GM12878 (cell line): ENCODE measurements at places on chromosomes 5 and 9.
A peak's percentile ranks its signal among the peaks of the same experiment; 100 is the strongest.

- no peak for DNase-seq
These were observed 31.9 kb downstream of the IRF1 start for GRCh38 chr5:132458651-132459030.

GRCh38 chr5:172550096-172550765 is 90.8 kb upstream of the NEURL1B start:
- DNase-seq: no peak

- DNase-seq: no peak
These were observed at the start of gene LHX2 for GRCh38 chr9:124011460-124012301. Gene LHX2, plus strand, starts transcription at chr9:124011768. Its CDS starts 581 bp downstream, at chr9:124012349.

DNA sequence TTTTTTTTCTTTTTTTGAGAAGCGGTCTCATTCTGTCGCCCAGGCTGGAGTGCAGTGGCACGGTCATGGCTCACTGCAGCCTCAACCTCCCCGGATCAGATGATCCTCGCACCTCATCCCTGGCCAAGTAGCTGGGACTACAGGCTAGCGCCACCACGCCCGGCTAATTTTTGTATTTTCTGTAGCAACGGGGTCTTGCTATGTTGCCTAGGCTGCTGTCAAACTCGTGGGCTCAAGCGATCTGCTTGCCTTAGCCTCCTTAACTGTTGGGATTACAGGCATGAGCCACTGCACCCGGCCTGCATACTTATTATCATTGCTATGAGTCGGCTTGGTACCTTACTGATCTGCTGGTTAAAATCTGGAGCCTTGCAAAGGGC is 790 bp upstream of the IARS1 start:
- no peak for DNase-seq

DNA sequence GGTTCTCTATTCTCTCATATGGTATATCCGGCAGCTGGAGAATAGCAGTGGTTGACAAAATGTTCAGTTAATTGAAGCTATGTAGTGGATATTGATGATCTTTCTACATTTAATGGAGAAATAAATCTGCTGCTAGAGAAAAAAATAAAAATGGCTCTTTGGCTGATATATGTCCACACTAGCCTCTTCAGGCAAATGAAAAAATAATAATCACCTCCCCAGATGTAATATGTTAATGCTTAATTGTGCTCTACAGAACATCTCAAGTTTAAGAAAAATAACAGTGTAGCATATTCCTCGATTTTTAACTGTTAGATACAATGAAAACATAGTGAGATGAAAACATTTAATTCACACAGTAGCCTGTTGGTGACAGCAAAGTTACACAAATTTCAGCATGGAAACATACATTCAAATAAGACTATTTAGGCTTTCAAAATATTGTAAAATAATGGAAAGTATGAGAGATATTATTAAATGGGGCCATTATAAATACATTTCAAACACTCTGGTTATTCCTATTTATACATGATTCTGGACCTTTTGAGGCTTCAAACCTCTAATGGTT is 543.0 kb downstream of the MAT2B start:
- DNase-seq: no peak

DNA sequence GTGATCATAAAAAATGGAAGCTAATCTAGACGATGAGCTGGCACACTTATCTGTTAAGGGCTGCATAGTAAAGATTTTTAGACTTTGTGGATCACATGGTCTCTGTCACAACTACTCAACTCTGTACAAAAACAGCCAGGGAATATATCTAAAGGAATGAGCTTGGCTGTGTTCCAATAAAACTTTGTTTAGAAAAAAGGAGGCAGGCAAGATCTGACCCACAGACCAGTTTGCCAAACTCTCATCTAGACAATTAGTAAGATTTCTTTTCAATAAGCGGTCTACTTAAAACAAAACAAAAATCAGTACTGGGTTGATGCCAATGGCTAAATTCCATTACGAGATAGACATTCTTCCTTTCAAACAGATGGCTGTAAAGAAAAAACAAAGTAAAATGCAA is 53.0 kb upstream of the RETREG1 start:
- DNase-seq: no peak

DNA sequence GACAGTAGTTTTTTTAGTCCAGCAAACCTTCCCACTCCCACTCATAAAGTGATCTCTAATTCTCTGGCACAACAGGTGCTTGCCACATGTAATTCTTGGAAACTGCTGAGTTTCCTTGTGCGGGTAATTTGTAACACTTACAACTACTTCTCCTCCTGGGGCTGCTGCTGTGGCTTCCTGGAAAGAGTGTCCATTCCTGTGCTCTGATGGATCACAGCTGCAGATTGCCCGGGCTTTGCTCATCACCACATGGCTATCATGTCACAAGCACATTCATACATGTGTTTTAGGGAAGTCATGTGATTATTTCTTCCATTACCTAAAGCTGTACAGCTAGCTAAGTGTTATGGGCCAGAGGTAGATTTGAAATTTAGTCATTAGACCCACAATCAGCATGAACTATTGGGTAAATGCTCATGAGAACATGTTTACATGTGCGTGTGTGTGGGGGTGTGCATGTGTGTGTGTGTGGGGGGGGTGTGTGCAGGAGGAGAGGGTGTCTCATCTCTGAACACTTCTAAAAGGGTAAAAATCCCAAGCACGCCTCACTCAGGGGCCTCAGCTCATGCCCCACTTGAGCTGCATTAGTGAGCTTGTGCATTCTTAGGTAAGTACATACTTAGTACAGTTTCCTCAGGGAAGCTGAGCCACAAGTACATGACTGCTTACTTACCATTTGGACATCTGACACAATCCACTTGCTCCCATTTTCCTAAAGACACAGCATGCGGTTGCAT is 118.1 kb upstream of the CCDC112 start:
- no peak for DNase-seq

DNA sequence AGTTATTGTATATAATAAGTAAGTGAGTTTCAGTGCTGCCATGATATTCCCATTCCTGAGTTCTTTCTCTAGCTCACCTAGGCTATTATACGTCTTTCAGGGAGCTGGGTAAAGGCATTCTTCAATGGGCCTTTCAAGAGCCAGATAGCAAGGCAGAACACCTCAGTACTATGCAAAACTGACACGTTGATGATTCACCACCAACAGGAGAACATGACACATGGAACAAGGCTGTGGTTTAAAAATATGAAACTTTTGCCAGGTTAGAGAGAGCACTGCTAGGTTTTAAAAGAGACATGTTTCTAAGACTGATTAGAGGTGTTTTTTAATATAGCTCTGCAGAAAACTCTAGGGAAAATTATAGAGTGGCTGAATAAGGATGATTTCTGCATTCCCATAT is 95.9 kb downstream of the UGCG start:
- DNase-seq: peak; percentile 77

DNA sequence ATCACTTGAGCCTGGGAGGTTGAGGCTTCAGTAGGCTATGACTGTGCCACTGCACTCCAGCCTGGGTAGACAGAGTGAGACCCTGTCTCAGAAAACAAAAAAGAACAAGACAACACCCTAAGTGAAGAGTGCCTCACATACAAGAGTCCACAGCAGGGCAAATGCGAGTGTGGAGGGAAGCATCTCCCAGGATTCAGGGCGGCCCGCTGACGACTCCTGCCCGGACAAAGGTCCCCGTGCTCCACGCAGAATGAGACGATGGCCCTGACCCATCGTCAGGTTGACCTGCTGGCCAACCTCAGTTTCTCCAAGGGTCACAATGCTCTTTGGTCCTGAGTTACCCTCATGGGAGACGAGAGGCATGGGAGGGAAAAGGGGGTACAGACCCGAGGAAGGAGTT is 18.3 kb downstream of the MRNIP start:
- DNase-seq: no peak

- no peak for DNase-seq
These were observed 92.5 kb upstream of the TAS2R1 start for GRCh38 chr5:9722601-9723180.

GRCh38 chr5:142100307-142100706 is 8.3 kb upstream of the NDFIP1 start:
- DNase-seq: no peak

DNA sequence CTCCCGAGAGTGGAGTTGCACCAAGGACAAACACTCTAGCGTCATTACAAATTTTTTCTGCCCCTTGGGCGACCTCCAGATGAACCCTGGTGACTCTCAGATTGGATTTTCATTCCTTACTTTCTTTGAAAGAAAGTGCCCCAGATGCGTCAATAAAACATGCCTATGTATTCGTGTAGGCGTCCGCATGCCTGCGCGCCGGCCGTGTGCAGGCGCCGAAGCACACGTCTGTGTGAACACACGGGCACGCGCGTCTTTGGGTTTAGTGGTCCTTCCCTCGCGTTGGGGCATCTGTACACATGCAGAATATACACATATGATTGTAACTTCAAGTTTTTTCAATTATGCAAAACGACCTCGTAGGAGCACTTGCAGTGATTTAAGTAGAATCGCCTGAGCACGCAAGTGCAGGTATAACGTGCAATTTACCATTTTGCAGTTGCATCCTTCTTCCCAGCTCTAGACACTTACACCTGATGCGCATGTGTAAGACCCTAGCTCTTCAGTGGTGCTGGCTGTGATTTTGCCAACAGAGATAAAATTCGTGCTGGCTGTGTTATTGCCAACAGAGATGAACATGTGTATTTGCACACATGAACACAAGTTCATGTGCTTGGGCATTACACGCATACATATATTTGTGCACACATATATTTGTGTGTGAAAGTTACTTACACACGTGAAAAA is 1.9 kb upstream of the LHX2 start:
- no peak for DNase-seq

- DNase-seq: no peak
These were observed 10.9 kb downstream of the FBXL7 start for GRCh38 chr5:15510831-15511230.

- DNase-seq: no peak
These were observed 74.3 kb downstream of the C5orf15 start for GRCh38 chr5:133894143-133894542.

GRCh38 chr5:140010798-140011197 is 32.3 kb downstream of the NRG2 start:
- no peak for DNase-seq

GRCh38 chr9:112179816-112180215 is 4.7 kb upstream of the SUSD1 start:
- no peak for DNase-seq

DNA sequence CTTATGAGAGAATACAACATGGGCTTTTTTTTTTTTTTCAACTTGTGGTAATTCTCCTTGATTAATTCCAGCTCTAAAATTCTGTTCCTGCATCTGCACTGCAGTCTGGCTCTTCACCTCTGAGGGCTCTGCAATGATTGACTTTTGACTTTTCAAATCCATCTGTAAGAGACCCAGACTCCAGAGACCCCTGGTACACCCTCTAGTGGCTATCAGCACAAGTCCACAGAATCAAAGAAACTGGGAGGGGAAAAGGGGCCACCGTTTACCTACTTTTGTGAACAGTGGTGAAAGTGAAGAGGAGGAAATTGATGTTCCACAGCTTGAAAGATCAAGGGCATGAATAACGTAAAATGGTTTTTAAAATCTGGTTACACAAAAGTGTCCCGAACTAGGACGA is 151.6 kb downstream of the SLIT3 start:
- DNase-seq: no peak

DNA sequence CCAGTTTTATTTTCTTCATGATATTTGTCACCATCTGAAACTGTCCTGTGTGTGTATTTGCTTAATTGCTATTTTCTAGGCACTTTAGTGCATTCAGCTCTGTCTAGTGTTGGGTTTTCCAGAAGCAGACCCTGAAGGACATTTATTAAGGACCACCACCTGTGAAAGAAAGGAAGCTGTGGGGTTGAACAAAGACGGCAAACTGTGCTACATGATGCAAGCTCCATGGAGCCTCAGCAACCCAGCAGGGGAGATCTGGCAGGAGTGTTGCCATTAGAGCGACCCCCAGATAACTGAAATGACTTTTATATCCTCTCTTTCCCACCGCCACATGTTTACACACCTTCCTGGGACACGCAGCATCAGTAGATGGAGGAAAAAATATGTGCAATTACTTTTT is 125.5 kb downstream of the GABRB2 start:
- DNase-seq: no peak

GRCh38 chr9:93378276-93378675 is 73.2 kb upstream of the FAM120A start:
- no peak for DNase-seq

- DNase-seq: no peak
These were observed 79.1 kb upstream of the LMX1B start for GRCh38 chr9:126534431-126535186.

- DNase-seq: no peak
These were observed 37.3 kb upstream of the CDK5RAP2 start for GRCh38 chr9:120616966-120617935.

DNA sequence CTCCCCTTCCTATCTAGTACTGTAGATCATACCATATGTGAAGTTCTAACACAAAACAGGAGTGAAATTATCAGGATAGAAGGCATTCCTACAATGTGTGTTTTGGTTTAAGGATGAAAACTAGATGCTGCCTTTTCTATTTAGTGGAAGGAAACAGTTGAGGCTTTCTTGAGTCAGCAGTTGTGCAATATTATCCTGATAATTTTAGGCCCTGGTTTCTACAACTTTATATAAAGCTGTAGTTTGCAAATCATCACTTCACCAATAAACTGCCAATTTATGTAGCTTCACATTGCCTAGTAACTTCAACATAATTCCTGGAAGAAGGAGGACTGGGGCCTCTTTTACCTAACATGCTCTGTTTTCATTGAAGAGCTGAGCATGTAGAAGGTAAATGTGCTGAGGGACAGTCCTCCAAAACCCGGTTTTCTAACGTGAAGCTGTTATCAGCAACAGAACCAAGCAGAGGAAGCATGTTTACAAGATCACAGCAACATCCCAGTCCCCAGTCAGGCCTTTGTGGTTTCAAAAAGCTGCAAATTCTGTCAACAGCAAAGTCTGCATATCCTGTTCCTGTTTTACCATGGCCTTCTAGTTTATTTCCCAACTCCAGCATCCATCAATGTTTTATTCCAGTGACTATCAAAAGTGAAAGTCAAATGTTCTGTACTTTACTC is 513.4 kb upstream of the MEF2C start:
- DNase-seq: peak; percentile 57

DNA sequence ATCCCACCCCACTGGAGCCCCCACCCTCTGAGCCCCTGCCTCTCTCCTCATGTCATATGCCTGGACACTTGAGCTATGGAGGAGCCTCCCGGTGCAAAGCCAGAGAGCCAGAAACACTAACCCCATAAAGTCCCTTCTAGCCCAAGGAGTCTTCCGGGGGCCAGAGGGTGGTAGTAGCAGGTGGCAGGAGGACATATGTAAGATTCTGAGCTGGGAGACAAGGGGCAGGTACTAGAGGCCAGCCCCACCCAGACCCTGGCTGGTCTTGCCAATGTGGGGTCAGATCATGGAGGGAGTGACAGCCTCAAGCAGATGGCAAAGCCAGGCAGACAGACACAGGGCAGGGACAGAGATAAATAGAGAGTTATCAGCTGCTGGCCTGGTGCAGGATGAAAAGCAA is 63.4 kb downstream of the PSD2 start:
- no peak for DNase-seq

GRCh38 chr5:113806250-113806649 is 292.8 kb downstream of the YTHDC2 start:
- no peak for DNase-seq

GRCh38 chr9:8648271-8648845 is 848.8 kb upstream of the DMAC1 start:
- no peak for DNase-seq

DNA sequence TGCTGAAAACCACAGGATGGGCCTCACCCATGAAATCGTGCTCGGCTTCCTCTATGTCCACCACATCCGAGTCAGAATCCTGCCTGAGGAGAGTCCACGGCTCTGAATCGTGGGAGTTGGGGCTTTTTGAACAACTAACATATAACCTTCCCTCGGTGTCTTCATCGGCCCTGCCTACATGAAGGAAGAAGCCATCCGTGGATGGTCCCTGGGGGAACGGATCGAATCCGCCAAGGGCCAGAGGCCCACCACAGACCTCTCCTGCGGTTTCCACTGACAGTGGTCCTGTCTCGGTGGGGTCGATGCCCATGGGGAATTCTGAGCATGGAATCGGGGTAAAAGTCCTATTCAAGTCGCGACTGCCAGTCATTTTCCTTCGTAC is 85.0 kb downstream of the CAMSAP1 start:
- no peak for DNase-seq
